ENCODE measurements at places on chromosomes 4 and X.

- DNase-seq = no peak
These were observed 2.6 kb downstream of the CTBP1 start for GRCh38 chr4:1246111-1246881.

GRCh38 chr4:71882113-71882841 is 98.4 kb upstream of the GC start:
- no peak for DNase-seq

GRCh38 chr4:84699001-84699671 is 116.2 kb downstream of the CDS1 start:
- no peak for DNase-seq

DNA sequence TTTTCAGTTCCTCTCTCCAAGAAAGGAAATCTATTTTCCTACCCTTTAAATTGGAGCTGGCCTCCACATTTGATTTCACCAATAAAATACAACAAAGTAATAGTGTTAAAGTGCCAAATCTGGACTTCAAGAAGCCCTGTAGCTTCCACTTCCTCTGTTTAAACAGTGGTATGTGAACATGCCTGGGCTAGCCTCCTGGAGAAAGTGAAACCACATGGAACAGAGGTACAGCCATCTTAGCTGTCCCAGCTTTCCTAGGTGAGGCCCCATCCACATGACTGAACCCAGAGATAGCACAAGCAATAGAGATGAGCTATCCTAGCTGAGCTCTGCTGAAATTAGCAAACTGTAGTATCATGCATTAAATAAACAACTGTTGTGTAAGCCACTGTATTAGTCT is 131.8 kb upstream of the VCX start:
- DNase-seq = no peak

DNA sequence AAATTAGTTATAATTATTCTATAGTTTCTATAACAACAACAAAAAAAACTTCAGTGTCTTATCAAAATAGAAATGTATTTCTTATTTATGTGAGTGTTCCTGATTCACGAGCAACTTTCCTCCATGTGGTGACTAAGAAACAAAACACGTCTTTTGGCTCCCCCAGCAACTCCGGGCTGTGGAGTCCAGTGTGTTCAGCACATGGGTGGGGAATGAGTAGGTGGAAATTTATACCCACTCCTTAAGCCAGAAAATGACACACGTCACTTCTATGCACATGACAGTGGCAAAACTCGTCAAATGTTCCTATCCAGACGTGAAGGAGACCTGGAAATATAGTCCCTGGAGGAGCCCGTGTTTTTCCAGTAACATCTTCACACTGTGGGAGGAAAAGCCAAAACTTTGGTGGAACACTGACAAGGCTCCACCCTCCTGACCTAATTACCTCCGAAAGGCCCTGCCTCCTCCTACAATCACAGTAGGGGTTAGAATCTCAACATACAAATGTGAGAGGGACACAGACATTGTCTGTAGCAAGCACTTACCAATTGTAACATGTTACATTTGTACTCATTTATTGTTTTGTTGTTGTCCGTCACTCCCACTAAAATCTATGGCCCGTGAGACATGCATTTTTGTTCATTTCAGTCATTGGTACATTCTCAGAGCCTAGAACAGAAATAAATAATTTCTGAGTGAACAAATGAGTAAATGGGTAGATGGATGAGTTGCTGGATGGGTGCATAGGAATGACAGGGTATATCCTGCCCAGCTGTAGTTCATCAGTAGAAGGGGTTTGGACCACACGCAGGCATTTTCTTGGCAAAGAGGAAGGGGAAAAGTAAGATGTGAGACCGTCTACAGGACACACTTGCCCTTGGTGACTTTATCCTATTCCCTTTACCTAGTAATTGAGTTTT is 605.8 kb upstream of the TENM3 start:
- DNase-seq = no peak

DNA sequence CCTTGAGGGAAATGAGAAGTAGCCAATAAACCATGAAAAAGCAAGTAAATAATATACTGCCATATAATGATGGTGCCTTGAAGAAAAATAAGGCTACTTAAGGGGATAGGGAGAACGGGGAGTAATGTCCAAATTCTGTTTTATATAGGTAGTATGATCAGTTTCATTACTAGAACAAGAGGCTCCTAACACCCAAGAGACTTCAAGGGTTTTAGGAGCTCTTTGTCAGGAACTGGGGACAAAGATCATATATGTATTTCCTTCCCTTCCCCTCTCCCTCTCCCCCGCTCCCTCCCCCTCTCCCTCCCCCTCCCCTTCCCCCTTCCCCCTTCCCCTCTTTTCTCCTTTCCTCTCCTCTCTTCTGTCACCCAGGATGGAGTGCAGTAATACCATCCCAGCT is 127.3 kb downstream of the PTPN13 start:
- no peak for DNase-seq

DNA sequence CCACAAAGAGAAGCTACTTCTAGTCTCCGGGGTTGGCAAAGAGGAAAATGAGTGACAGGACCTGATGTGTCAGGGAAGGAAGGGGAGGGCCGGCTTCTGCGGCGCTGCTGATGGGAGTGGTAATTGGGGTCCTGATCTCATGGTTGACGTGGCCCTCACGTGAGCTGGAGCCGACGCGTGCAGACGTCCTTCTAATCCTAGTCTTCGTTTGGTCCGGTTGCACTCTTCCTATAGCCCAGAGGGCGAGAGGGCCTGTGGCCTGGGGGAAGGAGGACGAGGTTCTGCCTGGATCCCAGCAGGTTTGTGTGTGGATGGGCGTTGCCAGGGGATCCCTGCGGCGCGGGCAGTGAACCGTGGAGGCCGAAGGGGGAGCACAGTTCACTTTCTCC is at the start of gene ARMCX1:
Gene ARMCX1, plus strand, starts transcription at position 186 of the 389 bp plus-strand sequence. CDS start 2,384 bp downstream, outside the sequence.
- DNase-seq = no peak

DNA sequence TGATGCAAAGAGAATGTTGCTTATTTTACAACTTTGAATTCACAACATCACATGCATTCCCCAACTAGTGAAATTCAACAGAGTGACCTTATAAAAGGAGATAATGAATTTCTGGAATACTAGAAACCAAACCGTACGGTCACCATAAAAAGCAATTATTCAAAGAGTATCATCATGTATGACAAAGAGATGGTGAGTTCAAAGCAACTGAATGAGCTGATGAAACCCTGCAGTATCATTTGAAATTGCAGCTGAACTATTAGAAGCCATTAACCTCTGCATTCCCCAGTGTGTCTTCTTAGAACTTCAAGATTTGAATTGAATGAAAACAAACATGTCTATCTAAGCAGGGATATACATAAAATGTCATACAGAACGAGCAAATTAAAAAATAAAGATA is 172.4 kb downstream of the SLITRK2 start:
- no peak for DNase-seq

- DNase-seq = no peak
These were observed 8.0 kb downstream of the SLC9A7 start for GRCh38 chrX:46750889-46751288.

- DNase-seq = no peak
These were observed 217.9 kb downstream of the HS6ST2 start for GRCh38 chrX:132740316-132741123.

GRCh38 chr4:169663831-169664230 is 43.5 kb downstream of the CLCN3 start:
- no peak for DNase-seq

GRCh38 chr4:182337366-182337765 is 94.2 kb downstream of the TENM3 start:
- no peak for DNase-seq

DNA sequence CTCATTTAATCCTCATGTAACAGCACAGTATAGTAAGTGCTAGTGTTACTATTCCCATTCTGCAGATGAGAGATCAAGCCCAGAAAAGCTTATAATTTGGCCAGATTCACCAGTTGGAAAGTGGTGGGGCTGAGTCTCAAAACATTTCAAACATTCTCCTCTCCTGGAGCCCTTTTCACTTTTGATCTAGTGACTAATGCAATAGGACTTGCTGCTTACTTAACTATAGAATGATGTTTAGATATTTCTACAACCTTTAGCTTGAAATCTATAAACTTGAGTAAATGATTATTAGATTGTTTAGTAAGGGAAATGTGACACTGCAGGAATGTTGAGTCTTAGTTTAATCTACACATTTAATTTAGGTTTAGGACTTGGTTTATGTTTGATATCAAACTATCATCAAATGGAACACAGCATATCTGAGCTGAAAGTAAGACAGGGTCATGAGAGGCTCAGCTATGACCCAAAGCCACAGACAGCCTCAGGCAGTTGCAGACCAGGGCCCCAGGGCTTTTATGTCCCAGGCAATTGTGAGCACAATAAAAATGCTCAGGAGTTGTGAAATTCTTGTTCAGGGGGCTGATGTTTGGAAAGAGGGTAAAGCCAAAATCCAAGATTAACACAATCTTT is 199.5 kb upstream of the HS3ST1 start:
- DNase-seq = no peak

GRCh38 chr4:7398104-7398423 is 36.7 kb downstream of the PSAPL1 start:
- DNase-seq = no peak

- DNase-seq = no peak
These were observed 74.4 kb downstream of the TMA16 start for GRCh38 chr4:163568843-163569242.

GRCh38 chr4:74874753-74875367 is 58.1 kb upstream of the PARM1 start:
- peak; percentile 15 for DNase-seq

DNA sequence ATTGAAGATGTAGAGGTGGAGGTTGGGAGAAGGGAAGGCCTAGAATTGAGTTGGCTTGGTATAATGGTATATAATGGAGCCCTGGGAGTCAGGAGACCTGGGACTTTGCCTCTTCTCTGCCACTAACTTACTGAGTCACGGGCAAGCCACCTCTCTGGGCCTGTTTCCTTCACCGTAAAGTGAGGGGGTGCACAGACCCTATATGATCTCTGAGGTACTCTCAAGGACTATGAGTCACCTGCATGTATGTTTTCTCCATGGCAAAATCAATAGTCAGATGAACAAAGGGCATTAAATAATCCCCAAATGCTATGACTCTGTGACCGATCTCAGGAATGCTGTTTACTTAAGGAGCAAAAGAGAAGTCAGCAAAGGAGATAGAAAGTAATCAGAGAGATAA is 5.1 kb downstream of the P2RY4 start:
- DNase-seq = no peak

DNA sequence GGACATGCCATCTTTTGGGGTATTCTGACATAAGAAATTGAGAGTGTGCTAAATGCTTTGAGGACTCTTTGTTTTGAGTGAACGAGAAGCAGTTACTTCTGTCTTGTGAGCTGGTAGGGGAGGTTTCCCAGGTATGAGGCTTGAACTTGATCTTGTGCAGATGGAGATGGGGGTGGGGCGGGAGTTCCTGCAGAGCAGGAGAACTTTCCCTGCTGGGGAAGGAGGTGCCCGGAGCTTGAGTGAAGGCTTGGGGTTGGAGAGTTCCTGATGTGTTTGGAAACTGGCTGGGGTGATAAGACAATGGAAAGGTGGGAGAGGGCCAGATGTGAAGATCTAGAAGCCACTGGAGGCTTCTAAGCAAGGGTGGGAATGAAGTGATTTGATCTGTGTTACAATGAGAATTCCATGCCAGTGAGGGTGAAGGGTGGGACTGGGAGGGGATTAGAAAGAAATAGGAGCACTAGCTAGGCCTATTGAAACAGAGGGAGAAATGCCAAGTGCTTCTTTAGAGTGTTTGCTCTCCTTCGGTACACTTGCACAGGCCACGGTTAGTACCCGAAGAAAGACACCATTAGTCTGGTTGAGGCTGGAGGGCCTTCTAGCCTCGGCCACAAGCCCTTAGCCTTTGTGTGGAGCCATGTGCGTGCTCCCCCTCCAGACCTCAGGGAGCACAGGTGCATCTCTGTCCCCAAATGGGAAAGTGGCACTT is 103.5 kb upstream of the STOX2 start:
- no peak for DNase-seq

DNA sequence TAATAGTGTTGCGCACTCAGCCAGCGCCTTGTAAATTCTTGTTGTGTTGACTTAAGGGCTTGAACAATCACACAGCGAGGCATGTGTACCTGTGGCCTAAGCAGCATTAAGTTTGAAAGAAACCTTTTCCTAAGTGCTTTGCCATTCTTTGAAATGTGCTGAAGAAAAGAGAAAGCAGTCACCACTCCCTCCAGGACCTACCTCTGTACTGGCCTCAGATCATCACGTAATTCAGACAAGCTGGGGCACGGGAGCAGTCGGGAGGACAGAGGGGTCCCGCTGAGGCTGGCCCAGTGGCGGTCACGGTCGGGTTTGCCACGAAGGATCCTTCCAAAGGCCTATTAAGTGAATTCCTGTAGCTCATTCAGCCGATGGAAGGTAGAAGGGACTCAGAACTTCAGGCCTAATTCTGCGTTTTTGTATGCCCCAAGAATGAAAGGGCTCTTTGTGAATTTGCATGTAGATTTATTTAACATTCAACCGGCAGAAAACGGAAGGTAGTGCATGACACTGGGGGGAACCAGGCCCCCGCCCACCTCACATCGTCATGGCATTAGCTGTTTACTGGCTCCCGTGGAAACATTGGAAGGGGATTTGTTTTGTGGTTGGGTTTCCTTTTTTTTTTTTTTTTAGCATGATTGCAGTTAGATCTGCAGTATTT is 106.3 kb downstream of the TRAPPC11 start:
- DNase-seq = no peak

Data from A549 (cell line).